Caudate nucleus (tissue), 63 donors: ENCODE measurements at places on chromosomes 5 and 9.

DNA sequence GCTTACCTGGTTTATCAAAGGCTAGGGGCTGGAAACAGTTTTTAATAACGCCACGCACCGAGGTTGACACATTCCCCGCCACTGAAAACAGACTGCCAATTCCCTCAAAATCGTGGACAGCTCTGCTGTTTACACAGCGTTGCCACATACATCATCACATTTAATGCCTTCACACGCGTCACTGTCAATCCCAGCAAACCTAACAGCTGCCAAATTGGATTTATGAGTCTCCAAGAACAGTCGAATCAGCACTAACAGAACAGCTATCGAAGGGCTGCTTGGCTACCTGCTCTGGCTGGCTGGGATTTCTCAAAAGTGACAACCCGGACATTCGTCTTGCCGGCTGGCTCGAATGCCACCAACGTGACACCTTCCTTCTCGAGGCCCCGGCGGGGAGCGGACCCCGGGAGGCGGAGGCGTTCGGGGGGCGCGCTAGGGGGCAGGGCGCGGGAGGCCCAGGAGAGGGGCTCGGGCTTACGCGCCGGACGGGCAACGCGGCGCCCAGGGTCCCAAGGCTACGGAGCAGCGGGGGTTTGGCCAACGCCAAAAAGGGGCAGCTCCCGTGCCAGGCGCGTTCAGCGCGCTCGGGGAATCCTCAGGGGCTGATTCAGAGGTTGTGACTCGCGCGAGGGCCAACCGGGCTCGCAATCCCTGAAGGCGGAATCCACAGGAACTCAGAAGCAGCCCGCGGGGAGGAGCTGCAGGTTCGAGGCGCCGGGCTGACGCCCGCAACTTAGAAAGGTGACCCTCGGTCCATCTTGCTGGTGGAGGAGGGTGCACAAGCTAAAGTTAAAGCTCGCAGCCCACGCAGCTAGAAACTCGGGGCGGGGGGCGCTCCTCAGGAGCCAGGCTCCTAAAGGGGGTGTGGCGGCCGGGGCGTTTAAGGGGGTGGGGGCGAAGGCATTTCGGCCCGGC lies 1.2 kb downstream of the CDC14B start:
- DNase-seq = peak; percentile 41

DNA sequence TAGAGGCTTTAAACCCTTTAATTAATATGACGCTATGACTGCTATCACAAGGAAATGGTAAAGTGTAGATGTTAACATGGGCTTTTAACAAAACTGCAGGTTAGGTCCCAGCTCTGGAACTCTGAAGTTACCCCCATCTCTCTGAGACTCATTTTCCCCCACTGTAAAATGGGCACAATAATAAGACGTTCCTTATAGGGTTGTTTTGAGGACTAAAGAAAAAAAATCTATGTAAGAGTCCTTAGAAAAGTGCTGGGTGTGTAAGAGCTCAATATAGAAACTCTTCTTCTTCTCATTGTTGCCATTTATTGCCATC lies 45.8 kb upstream of the STK32A start:
- no peak for DNase-seq

GRCh38 chr9:122119721-122120120 lies 26.6 kb upstream of the TTLL11 start:
- no peak for DNase-seq

DNA sequence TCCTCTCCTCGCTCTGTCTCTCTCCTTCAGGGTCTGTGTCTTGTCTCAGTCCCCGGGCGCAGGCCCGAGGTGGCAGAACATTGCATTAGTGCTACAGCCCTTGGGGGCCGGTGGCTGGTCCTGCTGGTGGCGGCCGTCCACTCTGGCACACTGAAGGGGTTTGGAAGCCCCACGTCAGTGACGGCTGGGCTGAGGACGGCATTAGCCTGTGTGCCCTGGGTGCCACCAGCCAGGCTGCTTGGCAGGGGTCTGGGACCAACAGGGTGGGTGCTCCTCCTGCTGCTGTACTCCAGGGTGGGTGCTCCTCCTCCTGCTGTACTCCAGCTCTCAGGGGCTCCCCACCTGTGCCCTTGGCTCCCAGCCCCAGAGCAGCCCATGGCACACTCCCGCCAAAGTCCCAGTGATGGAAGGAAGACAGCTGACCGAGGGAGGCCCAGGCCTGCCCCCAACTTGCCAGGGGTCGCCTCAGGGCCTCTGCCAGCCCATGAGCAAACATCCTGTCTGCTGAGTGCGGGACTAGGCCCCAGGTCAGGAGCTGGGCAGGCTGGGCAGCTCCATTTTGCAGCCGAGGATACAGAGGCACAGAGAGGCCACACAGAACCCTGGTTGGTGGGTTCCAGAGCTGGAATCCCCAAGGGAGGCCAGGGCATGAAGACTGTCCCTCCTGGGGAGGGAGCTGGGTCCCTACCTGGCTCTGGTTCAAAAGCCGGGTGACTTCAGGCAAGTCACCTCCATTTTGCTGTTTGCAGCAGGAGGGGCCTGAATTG lies 27.3 kb downstream of the SARDH start:
- DNase-seq = no peak

- DNase-seq = peak; percentile 32
Measured at GRCh38 chr9:122095010-122095767, 2.1 kb upstream of the TTLL11 start.

DNA sequence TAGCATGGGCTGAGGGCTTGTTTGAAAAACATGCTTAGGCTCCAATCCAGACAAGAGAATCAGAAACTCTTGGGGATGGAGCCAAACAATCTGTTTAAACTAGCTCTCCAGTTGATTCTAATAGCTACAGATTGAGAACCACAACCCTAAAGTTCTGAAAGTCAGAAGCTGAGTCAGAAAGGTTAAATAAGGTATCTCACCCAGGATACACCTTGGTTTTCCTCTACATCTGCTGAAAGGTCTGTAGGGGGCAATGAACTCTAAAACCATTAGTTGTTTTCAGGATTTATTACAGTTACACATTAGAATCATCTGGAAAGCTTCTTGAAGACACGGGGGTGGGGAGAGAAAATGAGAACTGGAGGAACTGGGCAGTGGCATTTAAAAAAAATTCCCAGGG lies 5.7 kb downstream of the GFM2 start:
- DNase-seq = no peak

DNA sequence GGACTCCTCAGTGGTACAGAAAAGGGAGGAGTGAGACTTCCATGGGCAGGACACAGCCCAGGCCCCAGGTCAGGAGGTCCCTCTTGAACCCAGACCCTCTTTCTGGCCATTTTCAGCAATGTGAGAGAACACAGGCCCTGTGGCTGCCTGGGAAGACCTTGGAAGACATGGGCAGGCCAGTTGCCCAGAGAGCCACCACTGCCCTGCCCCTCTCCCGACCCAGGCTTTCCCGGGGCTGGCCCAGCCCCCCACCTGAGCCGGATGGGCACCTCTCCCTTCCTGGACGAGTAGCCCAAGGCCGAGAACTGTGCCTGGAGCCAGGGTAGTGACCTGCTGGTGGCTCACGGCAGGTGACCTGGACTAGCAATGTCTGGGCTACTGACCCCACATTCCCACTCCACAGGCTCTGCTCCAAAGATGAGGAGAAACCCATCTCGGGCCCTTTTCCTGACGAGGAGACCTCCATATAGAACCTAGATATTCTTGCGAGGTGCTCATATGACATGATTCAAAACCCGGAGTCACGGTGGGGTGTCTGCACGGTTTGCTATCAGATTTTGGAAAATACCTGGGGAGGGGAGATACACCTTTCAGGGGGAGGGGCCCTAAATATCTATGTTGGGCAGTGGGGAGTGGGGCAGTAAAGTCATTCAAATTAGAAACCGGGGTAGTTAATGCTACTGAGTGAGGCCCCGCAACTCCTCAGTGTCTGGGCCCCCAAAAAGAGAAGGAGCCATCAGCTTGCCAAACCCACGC lies 59.4 kb downstream of the ZNF354C start:
- no peak for DNase-seq

DNA sequence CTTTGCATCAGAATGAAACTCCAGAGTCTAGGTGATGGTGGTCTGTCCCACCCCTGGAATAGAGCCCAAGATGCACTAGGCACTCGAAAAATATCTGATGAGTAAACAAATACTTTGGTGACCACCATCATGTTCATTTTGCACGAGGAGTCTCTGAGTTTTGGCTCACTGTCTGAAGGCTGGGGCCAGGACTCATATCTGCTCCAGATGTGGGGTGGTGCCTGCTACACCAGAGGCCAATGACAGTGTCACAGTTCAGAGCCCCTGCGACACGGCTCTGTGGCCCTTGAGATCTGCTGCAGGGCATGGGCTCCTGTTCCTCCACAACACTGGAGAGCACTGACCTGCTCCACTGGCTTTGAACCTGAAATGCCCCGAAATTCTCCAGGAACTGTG lies 164.6 kb downstream of the ROR2 start:
- no peak for DNase-seq

GRCh38 chr5:17105744-17106418 lies 111.5 kb upstream of the BASP1 start:
- DNase-seq = no peak

GRCh38 chr5:12204761-12205160 lies 300.5 kb upstream of the CTNND2 start:
- no peak for DNase-seq

- no peak for DNase-seq
Measured at GRCh38 chr5:180689071-180689694, 39.8 kb upstream of the FLT4 start.

GRCh38 chr5:56321236-56321881 lies 88.2 kb upstream of the ANKRD55 start:
- DNase-seq = no peak

GRCh38 chr9:129451669-129452068 lies 169.2 kb downstream of the C9orf50 start:
- DNase-seq = no peak

- DNase-seq = no peak
Measured at GRCh38 chr9:133706307-133707050, 31.7 kb downstream of the SARDH start.

GRCh38 chr5:103847060-103847459 lies 284.5 kb upstream of the NUDT12 start:
- DNase-seq = no peak

DNA sequence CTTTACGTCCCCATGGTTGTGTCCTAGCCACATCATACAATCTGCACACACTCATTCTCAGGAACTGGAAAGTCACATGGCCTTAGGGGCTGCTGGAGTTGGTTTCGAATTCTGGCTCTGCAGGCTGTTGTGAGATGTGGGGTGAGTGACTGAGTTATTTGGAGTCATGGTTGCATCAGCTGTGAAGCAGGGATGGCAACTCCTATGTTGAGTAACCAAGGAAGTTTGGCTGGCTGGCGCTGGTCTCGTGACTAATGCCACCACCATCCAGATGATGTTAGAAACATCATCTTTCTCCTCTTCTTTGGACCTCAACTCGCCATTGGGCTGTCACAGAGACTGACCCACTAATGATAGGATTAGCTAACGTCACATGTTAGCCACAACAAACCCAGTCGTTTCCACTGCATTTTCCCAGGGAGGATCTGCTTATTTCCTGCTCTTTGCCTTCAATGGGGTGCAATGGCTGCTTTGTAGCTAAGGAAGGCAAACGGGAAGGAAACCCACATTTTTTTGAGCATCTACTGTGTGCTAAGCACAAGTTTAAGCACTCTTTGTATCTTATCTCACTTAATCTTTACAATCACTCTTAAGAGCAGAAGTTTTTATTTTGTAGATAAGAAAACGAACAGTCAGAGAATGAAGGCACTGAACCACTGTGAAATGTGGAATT lies 78.1 kb upstream of the UBTD2 start:
- DNase-seq = no peak

- no peak for DNase-seq
Measured at GRCh38 chr5:141356133-141356532, 1.3 kb downstream of the PCDHGA4 start.

DNA sequence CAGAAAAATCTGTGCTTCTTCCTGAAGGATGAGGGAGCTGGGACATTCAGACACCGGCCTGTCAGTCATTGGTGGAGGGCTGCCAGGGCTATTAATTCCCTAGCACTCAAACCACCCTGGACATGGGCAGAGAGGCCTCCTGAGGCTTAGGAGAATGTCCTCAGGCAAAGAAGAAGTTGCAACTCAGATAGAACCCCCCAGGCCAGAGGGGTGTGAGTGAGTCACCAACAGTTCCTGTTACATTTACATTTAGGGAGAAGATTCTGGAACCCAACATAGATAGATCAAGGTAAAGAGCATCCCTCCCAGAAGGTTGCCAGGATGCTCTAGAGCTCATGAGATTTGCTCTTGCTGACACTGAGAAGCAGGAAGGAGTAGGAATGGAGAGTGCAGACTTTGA lies 29.2 kb upstream of the SYK start:
- no peak for DNase-seq

- DNase-seq = no peak
Measured at GRCh38 chr9:116279230-116279629, 125.6 kb downstream of the PAPPA start.

DNA sequence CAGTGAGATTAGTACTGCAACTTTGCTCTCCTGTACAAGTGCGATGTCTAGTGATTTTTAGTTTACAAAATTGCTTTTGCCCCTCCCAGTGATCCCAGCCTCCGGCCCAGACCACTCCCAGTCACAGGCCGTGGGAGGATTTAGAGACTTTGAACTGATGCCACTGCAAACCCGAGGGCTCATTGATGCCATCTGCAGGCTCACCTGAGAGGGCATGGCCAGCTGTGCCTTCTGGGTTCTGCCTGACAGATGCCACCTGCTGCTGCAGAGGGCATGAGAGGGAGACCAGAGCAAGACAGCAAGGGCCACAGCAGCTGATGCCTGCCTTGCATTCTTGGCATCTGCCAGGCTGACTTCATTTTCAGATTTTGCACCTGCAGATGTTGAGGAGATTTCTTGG lies 593.8 kb downstream of the CDK5RAP2 start:
- DNase-seq = no peak

GRCh38 chr5:31137676-31138075 lies 55.8 kb upstream of the CDH6 start:
- DNase-seq = no peak

DNA sequence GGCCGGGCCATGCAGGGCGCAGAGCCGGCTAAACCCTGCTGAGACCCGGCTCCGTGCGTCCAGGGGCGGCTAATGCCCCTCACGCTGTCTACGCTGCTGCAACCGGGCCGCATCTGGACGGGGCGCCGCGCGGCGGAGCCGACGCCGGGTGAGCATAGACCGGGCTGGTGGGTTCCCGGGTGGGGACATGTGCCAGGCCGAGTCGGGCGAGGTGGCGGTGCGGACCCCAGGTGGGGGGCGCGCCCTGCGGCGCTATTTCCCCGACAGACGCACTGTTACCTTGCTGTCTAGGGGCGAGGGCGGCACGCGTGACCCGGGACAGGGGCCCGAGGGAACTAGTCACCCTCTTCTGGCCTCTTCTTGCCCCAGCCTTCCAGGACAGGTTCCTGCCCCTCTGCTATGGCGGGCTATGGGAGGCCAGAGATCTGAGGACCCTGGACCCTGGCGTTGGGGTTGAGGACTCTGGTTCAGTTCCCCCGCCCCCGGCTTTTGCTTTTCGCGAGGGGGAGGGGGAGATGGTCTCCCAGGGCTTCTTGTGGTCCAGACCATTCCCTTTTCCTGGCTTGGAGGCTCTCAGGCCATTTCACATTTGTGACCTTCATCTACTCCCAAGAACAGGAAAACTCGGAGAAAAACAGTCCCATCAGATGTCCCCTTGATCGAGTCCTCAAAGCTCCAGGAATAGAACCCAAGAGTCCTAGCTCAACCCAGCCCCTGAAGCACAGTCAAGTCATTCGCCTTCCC lies 536 bp downstream of the SLC27A4 start:
- DNase-seq = no peak
